ENCODE measurements at places on chromosomes 16 and 17.

DNA sequence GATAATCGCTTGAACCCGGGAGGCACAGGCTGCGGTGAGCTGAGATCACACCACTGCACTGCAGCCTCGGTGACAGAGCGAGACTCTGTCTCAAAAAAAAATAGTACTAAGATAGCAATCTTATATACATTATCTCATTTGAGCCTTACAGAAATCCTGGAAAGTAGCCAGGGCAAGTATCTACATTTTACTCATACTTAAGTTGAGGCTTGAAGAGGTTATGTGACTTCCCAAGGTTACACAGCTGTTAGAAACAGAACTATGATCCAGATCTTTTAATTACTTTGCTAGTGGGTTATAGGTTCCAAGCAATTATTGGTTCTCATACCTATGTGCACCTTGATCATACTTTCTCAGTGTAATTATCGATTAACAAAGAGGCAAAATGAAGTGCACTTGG lies 15.4 kb downstream of the C17orf78 start:
- no peak for DNase-seq

DNA sequence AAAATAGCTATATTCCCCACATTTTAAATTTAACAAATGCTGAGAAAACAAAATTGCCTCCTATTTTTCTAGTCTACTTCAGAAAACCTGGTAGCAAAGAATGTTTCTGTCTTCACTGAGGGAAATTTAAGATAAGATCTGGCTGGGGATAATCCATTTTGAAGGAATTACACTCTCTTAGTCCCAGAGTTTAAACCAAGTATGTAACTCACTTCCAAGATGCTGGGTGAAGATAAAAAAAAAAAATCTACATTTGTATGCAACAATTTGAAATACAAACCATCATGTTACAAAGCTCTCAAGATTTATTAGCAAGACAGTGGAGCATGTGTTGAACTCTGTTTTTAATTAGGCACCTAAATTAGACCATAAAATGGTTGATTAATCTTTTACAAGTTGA lies 5.7 kb downstream of the HS3ST3B1 start:
- no peak for DNase-seq

DNA sequence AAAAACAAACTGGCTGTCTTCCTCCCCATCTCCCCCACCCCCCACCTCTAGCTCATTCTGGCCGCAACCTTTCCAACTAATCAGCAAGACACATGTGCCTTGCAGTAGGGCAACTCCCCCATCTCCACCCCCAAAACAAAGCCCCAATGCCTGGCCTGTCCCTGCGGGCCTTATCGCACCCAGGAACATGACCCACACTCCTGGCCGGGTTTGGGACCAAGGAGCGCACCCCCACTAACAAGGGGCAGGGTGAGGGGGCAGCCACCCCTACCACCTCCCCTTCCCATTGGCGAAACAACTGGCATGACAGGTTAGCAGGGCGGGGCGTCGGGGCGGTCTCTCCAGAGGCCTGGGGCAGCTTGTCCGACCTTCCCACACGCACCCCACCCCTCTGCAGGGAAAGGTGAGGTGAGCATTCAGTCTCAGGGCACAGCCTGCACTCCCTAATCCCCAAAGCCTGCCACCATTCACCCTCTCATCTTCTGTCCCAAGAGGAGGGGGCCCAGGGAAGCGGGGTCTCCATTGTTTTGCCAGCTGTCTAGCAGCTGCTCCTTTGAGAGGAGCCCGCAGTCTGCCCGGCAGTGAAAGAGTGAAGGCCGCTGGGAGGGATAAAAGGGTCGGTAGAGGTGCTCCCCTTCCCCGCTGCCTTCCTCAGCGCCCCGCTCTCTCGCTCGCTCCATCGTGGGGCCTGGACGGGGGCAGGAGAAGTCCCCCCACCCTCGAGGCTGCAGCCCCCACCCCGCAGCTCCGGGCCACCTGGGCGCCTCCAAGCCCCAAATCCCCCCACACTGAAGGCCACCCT lies 765 bp downstream of the MYO18A start:
- peak; percentile 32 for DNase-seq

GRCh38 chr16:50635505-50636392 lies 45.4 kb downstream of the SNX20 start:
- DNase-seq: no peak

DNA sequence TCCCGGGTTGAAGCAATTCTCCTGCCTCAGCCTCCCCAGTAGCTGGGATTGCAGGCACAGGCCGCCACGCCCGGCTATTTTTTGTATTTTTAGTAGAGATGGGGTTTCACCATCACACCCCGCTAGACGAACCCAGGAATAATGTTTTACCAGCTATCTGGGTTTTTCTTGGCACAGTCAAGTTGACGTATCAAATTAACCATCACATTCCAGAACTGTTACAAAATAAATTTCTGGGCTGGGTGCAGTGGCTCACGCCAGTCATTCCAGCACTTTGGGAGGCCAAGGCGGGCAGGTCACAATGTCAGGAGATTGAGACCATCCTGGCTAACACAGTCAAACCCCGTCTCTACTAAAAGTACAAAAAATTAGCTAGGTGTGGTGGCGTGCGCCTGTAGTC lies 501.2 kb downstream of the SHISA9 start:
- DNase-seq: no peak

DNA sequence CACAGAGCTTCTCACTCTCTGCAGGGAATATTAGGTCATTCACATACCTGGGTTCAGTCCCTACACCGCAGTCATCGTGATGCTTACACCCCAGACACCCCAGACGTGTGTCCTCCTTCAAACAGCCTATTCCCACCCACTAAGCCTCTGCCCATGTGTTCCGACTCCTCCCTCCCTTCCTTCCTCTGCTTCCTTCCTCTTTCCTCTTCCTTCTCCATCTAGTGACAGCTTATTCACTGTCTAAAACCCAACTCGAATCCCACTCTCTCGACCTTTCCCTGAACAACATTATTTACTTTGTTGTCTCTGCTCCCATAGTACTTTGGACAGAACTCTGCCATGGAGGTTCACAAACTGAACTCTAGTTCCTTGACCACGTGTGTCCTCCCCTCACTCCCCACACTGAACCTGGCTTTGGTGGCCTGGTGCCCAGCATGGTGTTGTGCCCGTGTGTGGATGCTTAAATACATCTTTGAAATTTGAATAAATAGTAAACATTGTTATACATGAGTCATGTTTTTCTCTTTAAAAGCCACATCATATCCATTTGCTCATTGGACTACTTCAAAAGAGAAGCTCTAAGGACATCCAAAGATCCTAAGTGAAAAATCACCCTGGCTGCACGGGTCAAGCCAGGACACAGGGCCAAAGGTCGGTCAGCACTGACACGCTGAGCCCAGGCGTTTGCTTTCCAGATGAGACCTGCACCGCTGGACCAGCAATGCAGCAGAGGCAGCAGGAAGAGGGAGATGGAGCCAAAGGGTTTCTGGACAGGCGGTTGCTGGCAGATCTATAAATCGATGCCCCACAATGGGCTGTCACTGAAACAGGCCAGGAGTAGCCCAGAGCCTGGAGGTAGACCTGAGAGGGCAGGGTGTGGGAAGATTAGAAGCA lies 14.1 kb upstream of the G6PC1 start:
- DNase-seq: no peak

- DNase-seq: no peak
These were observed 35.1 kb downstream of the SLC38A8 start for GRCh38 chr16:84007520-84007919.

DNA sequence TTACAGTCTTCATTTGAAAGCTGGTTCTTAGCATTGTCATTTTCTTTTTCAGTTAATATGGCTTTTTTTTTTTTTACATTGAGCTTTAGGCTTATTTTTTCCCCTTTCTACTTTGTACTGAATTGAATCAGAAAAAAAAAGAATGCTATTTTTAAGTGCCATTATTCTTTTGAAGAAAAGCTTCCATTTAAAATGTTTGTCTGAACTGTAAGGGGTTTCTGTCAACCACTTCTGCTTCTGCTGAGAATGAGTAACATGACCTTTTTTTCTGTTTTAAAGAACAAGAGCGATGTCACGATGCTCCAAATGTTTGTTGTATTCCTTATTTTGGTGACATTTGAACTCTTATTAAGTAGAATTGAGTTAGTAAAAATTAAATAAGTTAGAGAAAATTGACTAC lies 50.0 kb downstream of the MRTFB start:
- DNase-seq: no peak

DNA sequence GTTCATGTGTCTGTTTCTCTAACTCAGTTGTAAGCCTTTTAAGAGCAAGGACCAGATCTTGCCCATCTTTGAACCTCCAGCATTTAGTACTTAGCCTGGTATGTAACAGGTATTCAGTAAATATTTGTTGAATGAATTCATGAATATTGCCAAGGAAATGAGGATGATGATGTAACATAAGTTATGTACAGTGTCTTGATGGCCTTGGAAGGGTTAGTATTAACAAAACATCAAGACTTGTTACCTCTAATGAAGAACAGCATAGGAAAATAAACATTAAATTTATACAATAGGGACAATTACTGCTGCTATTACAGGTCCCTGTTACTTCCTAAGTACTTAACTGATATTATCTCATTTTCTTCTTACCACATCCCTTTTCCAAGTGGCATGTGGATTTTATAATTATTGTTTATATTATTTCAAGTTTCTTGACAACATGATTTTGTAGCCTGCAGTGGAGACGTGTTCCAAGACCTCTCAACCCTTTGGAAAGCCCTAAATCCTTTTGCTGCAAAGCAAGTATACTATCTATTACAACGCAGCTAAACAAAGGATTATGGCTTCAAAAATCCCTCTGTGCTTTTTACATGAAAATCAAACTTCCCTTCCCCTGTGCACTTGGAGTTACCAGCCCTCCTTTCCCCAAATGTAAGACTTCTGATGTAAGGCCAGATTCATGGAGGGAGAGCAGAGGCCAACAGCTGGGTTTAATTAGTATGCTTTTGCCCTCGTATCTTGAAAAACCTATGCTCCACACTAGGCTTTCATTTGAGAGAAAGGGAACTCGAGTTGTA lies 77.4 kb upstream of the SMIM36 start:
- no peak for DNase-seq

GRCh38 chr17:5672815-5673430 lies 88.6 kb upstream of the NLRP1 start:
- DNase-seq: no peak

DNA sequence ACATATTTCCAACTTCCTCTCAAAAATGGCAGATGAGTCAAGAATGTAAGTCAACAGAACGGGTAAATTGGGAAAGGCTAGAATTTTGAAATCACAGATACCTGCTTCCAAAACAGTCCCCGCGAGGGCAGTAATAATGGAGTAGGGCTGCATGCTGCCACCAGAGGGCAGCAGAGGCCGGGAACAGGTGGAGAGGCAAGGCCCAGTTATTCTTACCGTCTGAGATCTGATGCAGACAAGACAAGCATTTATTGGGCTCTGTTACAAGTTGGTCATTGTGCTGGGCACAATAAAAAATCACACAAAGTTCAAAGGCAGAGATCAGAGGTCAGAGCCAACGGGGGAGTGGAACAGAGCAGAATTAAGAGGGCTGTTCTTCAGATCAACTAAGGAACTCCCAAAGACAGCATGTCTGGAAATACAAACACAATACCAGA lies 8.8 kb upstream of the MLKL start:
- DNase-seq: peak; percentile 67

GRCh38 chr17:59796785-59797205 lies 89.3 kb downstream of the VMP1 start:
- DNase-seq: no peak

DNA sequence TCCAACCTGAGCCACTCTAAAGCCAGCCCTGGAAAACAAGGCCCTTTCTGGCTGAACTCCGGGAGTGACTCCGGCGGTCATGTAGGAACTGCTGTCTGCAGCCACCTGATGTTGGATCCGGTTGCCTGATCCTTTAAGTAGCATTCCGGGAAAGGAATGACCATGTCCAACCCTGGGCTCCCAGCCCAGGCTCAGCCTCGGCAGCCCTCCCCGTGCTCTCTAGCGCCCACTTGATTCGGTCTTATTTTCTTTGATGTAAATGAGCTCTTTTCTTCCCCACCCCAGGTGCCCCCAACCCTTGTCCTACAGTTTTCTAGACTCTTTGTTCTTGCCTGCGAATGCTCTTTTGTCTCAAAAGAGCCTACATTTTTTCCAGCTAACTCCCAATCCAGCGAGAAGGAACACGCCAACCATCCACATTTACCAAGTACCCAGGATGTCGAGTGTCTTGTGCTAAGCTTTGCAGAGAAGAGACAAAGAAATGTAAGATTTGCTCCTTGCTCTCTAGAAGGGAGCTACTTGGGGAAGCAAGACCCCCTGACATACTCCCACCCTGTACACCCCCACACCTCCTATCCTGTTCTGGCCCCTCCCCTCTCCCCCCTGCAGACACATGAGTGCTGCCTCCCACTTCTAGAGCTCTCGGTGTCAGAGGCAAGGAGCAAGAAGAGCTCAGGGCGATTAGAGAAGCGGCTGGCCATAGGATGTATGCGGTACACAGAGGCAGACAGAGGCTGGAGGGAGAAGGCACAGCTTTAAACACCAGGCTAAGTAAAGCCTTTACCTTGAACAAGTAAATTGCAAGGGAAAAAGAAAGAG lies 53.8 kb downstream of the COG7 start:
- DNase-seq: no peak

- no peak for DNase-seq
These were observed 161.7 kb downstream of the CDK5R1 start for GRCh38 chr17:32648450-32648849.

- no peak for DNase-seq
These were observed 121.3 kb upstream of the PLCG2 start for GRCh38 chr16:81657781-81658180.

- no peak for DNase-seq
These were observed 207.0 kb upstream of the IRX3 start for GRCh38 chr16:54493594-54493993.

GRCh38 chr16:86019446-86020047 lies 120.6 kb downstream of the IRF8 start:
- no peak for DNase-seq

GRCh38 chr16:8717892-8718415 lies 43.5 kb downstream of the ABAT start:
- DNase-seq: no peak

- DNase-seq: no peak
These were observed 6.6 kb upstream of the NACA2 start for GRCh38 chr17:61597607-61598006.

DNA sequence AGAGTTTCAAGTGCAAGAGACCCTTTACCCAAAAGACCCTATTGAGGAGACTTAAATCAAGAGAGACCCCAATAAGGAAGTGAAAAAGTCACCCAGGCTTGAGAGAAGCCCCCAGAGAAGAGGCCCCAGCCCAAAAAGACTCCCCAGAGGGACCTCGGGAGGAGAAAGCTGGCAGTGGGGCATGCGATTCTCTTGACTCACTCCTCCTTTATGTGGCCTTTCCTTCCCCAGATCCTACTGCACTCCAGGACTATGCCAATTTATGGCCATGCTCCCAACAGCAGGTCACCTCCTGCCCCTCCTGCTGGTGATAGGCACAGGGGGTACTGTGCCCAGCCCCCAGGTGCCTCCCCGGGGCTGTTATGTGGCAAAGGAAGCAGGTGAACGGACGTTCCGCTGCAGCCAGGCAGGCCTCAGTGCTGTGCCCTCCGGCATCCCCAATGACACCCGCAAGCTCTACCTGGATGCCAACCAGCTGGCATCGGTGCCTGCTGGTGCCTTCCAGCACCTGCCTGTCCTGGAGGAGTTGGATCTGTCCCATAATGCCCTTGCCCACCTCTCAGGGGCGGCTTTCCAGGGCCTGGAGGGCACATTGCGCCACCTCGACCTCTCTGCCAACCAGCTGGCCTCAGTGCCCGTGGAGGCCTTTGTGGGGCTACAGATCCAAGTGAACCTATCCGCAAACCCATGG lies 16.3 kb downstream of the LRRC3C start:
- DNase-seq: no peak

Measured in SW 1271 (cell line).